ENCODE measurements at places on chromosomes 2 and 18.

- no peak for DNase-seq
Observed at GRCh38 chr2:222943820-222944219, 83.0 kb downstream of the ACSL3 start.

- no peak for DNase-seq
Observed at GRCh38 chr2:163469561-163469962, 266.2 kb downstream of the FIGN start.

- no peak for DNase-seq
Observed at GRCh38 chr2:210844016-210844415, 287.6 kb downstream of the CPS1 start.

- DNase-seq = no peak
Observed at GRCh38 chr2:173948842-173949241, 16.3 kb downstream of the SP3 start.

DNA sequence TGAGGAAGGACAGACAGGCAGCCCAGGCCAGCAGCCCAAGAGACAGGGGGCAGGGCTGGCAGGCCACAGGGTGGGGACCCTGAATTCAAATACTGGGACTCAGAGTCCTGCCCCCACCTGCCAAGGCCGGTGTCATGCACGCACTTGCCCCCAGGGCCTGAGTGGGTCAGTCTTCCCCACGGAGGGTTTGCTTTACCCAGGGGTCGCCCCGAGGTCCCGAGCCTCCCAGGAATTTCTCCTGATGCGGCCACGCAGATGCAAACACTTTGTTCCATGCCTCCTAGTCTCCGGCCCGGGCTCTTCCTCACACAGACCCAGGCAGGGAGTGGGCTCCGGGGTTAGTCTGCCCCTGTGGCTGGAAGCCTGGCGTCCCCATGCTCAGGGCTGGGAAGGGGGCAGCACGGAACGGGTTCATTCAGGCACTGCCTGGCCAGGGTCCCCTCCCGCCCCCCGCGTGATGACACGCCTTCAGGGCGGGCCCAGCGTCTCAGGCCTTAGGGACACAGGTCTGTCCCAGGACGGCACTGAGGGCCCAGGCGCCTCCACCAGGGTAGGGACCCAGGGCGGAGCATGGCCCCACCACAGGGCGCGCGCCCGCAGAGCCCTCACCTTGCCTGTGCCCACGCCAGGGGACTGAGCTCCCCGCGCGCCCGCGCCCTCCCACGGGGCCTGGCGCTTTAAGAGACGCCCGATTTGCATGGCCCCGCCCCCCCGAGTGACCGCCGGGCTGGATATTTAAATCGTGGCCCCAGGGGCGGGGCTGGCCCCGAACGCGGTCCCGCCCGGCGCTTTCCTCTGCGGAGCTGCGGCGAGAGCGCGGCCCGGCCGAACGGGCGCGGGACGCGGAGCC is at the start of gene SNED1:
TSS of gene SNED1 (plus strand) at position 763 of the 850 bp plus-strand sequence. CDS start 220 bp downstream, outside the sequence.
- peak; percentile 44 for DNase-seq

GRCh38 chr2:159476329-159476728 is 140.0 kb downstream of the BAZ2B start:
- no peak for DNase-seq

DNA sequence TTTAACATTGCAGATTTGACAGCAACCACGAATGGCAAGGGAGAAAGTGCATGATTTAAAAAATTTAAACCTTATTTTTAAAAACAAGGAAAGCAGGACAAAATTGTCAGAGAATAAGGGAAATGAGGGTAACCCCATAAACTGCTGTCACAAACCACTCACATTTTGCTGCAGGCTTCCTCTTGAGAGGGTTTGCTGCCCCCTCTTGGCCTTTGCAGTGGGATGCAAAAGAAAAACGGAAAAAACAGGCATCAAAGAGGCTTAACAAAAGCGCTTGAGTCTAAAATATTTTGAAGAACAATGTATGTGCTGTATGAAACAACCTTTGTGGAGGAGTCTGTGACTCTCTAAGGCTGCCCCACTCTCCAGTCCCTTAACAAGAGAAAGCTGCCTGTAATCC is 91.6 kb downstream of the TMX3 start:
- DNase-seq = no peak

GRCh38 chr18:44744161-44745121 is 63.8 kb downstream of the SETBP1 start:
- DNase-seq = no peak

GRCh38 chr2:72117029-72117428 is 30.6 kb downstream of the CYP26B1 start:
- no peak for DNase-seq

DNA sequence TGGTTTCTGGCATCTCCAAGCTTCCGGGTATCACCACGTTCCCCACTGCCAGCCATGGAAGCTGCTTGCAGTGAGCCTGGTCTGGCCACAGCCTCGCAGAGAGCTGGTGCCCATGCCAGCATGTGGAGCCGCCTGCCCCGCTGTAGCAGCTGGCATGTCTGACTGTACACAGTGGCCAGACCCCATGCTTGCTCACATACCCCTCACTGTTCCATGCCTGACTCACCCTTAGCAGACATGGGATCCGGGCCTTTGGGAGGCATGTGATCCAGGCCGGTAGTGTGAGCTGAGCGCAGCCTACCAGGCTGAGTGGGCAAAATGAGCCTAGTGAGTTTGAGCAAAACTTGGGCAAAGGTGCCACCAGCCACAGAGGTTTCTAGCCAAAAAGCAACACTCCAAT is 18.8 kb upstream of the RPRD1A start:
- no peak for DNase-seq

All from stimulated activated CD4-positive, alpha-beta T cell treated with anti-CD3 and anti-CD28 coated beads, Interleukin-15, amount 100 ng/mL, for 48 hours (primary cell).